ENCODE measurements at places on chromosomes 7 and 10.

GRCh38 chr10:73850863-73851461 is 23.4 kb downstream of the CAMK2G start:
- DNase-seq: no peak

DNA sequence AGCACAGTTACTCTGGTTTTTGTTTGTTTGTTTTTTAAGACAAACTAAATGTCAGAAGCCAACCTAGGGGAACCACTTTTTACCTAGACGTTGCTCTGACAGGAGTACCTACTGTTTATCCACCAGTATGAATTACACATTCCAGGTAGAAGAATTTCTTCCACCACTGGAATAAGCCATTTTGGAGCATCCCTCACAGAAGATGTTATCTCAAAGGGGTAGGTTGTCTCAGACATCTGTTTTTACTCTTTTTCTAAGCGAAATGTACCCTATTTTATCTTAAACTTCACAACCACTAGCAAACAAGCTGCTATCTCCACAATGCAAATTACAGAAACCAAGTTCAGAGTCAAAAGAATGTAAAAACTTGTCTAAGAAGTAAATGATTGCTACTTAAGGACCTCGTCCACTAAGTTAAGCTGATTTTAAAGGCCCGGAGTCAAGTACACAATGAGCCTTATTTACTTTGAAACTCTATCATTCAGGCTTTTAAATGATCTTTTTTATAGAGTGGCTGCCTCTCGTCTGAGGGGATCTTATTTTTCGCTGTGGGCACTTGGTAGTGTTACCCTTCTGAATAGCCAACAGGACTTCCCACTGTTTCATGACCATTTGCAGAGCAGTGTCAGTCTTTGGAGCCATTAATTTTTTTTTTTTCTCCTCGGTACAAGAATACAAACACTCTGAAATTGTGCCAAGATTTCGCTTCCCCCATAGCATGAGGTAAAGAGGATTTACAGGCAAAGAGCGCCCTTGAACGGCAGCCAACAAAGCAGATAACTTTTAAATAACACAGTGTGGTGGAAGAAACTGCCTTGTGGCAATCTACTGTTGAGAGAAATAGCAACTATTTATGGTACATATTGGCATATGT is 15.7 kb upstream of the ARMC3 start:
- no peak for DNase-seq

DNA sequence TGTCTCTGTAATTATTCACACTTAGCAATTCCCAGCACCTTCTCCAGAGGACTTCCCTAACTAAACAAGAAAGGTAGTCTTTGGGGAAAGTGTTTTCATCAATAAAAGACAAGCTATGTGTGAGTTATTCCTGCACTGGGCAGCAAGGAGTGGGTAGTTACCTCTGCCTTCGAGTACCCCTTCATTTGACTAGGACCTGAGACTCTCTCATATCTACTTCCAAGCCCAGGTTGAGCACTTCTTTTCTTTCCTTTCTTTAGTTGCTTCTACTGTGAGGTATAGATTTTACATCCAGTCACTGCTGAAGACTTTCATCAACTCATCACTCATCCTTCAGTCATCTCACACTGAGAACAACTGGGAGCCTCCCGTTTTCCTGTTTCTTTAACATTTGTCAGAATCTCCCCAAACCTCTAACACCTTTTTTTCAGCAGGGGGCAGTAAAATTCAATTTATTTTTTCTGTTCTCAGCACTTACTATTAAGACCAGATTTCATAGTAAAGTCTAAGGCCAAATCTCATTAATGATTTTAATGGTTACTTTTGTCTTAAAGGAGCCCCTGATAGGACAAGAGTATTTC is 80.1 kb upstream of the PRSS1 start:
- DNase-seq: no peak

GRCh38 chr10:132446661-132447445 is 49.9 kb downstream of the PWWP2B start:
- peak; percentile 35 for DNase-seq

- DNase-seq: no peak
Observed at GRCh38 chr10:80196270-80196949, 8.9 kb downstream of the ANXA11 start.

GRCh38 chr7:104005197-104005596 is 15.7 kb upstream of the RELN start:
- DNase-seq: no peak

GRCh38 chr10:14697281-14697680 is 77.4 kb downstream of the FAM107B start:
- DNase-seq: no peak

DNA sequence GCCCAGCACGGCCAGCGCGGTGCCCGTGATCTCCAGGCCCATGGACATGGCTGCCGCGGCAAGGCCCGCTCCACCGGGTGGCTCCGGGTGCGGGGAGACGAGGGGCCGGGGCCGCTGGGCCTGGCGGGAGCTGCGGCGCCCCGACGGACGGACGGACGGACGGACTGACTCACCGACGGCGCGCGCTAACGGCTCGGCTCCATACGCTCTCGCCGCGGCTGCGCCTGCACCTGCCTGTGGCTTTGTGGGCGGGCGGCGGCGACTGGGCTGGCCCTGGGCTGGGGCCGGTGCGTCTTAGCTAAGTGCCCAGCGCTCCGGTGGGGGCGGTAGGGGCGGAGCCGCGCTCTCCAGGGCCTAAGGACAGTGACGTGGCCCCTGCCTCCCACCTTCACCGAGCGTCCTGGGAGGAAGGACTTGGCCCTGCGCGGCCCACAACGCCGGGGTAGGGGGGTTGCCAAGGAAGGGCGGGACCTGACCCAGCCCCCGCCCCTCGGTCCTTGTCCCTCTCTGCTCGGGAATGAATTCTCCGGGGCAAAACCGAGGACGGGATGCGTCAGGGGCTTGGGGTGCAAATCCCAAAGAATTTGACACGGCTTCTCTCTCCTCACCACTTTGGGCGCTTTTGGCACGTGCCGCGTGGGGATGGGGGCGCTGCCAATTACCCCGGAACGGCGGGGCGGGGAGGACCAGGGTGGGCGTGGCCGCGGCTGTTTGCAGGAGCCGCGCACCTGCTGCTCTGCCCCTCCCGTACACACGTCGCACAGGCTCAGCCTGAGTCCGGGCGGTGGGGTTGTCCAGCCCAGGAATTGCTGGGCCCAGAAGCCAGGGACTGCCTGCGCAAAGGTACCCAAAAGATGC is at the start of gene CLDN3:
CLDN3 (minus strand) TSS at position 269 of the 858 bp plus-strand sequence; CDS start at position 48, 221 bp downstream.
- DNase-seq: no peak

DNA sequence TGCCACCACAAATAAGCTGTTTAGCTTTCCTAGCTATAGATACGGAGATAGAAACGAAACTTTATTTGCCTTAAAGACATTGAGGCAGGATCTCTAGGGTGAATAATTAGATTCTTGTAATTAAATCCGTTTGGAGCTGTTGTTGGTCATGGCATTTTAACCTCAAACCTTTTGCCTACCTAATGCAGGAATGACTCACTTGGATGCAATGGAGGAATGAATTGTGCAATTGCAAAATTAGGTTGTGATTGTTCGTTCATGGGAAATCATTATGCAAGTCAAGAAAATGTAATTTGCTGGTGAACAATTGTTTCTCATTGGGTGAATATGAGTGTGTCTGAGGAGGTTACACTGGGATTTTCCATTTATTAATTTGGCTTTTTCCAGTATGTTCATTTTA is 703.5 kb downstream of the GATA3 start:
- no peak for DNase-seq

- DNase-seq: no peak
Observed at GRCh38 chr10:132829403-132829802, 43.5 kb upstream of the NKX6-2 start.

DNA sequence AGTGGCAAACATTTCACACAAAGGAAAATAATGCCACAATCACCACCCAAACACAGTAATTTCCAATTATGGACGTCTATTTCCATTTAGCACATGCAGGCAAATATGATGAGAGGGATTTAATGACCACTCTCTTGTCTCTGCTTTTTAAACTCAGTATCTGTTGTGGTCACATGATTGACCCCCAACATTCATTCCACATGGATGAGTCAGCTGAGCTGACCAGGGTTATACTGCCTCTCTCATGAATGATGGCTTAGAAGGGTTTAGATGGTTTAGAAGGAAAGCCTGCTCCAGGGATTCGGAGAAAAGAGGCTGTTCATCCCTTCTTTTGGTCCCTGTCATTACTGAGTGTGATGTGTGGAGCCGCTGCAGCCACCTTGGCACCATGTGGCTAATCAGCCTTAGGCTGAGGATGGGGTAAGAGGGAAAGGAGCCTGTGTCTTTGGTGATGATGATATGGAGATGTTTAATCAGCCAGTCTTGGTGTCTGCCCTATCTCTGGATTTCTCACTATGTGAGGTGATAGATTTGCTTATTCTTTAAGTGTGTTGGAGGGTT is 38.2 kb upstream of the JAKMIP3 start:
- DNase-seq: no peak

DNA sequence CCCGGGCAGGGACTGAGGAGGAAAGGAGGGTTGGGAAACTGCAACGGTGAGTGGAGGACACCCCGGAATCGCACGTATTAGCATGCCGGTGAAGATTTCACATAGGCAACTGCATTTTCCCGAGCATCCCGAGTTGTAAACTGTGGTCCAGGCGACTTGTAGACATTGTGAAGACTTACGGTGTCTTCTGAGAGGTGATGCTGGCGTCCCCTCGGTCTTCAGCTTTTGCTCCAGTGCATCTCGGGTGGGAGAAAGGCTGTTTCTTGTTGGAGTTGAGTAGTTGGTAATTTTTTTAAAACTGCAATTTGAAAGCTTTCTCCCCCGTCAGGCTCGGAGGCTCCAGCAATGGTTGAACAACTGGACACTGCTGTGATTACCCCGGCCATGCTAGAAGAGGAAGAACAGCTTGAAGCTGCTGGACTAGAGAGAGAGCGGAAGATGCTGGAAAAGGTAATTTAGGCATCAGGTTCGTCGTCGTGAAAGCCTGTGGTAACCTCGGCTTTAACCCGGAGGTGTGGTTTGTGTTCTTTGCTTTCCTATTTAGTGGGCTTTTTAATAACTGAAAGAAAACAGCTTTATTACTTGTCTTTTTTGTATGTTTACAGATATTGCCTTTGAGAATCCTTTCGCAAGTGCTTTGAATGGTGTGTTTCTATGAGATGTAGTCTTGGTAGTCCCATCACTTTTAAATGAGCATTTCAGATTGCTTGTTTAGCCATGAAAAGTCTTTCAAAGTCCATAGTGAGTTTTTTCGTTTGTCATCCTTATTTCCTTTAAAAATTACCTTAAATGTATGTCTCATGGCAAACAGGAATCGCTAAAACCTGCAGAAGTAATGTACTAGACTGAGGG is 687 bp downstream of the HELLS start:
- DNase-seq: no peak

- no peak for DNase-seq
Observed at GRCh38 chr10:129294944-129295343, 172.1 kb upstream of the MGMT start.

GRCh38 chr7:134630893-134631292 is 15.8 kb upstream of the BPGM start:
- DNase-seq: no peak

DNA sequence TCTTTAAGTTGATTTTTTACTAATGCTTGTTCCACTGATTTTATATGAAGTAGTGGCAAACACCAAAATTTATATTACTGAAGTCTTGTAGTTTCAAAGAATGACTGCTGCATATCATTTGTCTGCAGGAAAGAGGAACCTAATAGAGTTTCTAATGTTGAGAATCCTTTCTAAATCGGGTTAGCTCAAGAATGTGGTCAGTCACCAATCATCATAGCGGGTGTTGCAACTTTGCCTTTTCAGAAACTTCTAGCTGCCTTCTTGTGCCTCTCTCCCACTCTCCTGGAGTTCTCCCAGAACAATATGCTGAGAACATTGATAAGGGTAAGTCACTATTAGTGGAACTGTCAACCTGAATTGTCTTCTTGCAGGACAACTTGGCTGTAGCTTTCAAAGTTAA is 524.8 kb upstream of the SORCS1 start:
- DNase-seq: no peak

DNA sequence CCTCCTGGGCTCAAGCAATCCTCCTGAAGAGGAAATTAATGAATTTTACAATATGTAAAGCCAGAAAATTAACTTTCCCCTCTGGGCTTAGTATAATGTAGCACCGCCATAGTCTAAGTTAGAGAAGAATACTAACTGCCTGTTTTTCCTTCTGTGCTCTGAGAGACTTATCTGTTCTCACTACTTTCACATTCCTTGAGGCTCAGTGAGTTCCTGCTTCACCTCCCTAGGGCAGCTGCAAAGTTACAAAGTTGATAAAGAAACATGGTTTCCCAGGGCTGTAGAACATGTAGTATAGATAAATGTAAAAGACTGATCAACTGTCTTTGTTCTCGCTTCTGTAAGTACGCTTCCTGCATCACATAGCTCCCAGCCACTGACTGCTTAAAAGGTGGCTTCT is 16.0 kb upstream of the OLAH start:
- DNase-seq: no peak

- DNase-seq: no peak
Observed at GRCh38 chr10:35495521-35496119, 109.5 kb upstream of the GJD4 start.

DNA sequence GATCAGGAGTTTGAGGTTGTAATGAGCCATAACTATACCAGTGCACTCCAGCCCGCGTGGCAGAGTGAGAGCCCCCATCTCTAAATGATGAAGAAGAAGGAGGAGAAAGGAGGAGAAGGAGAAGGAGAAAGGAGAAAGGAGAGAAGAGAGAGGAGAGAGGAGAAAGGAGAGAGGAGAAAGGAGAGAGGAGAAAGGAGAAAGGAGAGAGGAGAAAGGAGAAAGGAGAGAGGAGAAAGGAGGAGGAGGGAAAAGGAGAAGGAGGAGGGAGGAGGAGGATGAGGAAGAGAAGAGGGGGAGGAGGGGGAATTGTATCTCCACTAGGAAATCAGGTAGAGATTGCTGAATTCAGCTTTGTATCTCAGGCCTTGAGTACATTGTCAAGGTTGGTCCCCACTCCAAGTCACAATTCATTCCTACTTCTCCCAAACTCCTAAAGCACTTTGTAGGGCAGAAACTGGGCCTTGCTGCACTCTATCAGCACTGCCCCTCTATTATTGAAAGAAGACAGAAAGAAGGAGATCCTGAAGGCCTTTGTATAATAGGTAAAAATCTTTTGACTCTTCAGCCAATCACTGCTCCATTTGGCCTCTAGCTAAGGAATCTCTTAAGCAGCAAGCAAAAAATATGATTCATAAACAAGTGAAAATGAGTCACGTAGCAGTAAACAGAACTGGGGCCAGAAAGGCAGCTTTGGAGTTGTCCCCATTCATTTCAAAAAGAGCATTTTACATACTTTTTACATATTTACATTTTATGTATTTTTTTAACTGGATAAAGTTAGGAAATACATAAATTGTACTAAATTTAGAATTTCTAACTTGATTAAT is 178.0 kb downstream of the IMMP2L start:
- DNase-seq: no peak
